ENCODE measurements at places on chromosomes 2 and 18. TPM values are rescaled to one million over a fixed set of nuclear protein-coding genes. Genes with fewer than 3 reads are reported as not detected.

Gene TNS1
- 73.1 TPM for total RNA-seq

Gene HOXD4
- total RNA-seq = 1.0 TPM

Gene SH2D6
- total RNA-seq = not detected

Gene BOD1L2
- not detected for total RNA-seq

Gene ITGB1BP1
- total RNA-seq = 37.1 TPM

Gene PDE1A
- total RNA-seq = 9.9 TPM

Gene SERPINB4
- not detected for total RNA-seq

Gene G6PC2
- 1.0 TPM for total RNA-seq

Gene MYO3B
- under 0.01 TPM for total RNA-seq

Gene HOXD11
- not detected for total RNA-seq

Gene SPOPL
- 9.4 TPM for total RNA-seq

Gene RAB27B
- total RNA-seq = 1.0 TPM

Gene MC2R
- total RNA-seq = not detected

Gene SERPINB12
- total RNA-seq = not detected

Gene TSN
- 54.3 TPM for total RNA-seq

Gene PAIP2B
- total RNA-seq = 5.7 TPM

Gene DNAJC27
- total RNA-seq = 8.4 TPM

Gene LIPT1
- total RNA-seq = 6.8 TPM

Gene ALK
- total RNA-seq = 0.52 TPM

Gene ZNF396
- 1.6 TPM for total RNA-seq

Gene ANKRD30B
- total RNA-seq = under 0.01 TPM

Gene MSTN
- 18.8 TPM for total RNA-seq

Gene MC5R
- 1.6 TPM for total RNA-seq

Gene SLC4A1AP
- total RNA-seq = 20.9 TPM

Gene CHST9
- total RNA-seq = 0.52 TPM

Gene TFPI
- 47.0 TPM for total RNA-seq

Gene TLX2
- total RNA-seq = not detected

Gene ALLC
- total RNA-seq = not detected

Gene IGFBP5
- total RNA-seq = 260 TPM

Gene M1AP
- not detected for total RNA-seq

Gene ONECUT2
- not detected for total RNA-seq

Gene ANKRD30BL
- total RNA-seq = not detected

Gene IL36B
- total RNA-seq = not detected

Gene PRKAG3
- total RNA-seq = 9.9 TPM

Gene DYNAP
- not detected for total RNA-seq

Gene CCBE1
- 2.6 TPM for total RNA-seq

Gene OTOS
- not detected for total RNA-seq

Gene PREB
- total RNA-seq = 14.1 TPM

Measured in skeletal muscle tissue (tissue), 5 donors.